KBM-7 (cell line): ENCODE measurements at places on chromosomes 12 and 14.

DNA sequence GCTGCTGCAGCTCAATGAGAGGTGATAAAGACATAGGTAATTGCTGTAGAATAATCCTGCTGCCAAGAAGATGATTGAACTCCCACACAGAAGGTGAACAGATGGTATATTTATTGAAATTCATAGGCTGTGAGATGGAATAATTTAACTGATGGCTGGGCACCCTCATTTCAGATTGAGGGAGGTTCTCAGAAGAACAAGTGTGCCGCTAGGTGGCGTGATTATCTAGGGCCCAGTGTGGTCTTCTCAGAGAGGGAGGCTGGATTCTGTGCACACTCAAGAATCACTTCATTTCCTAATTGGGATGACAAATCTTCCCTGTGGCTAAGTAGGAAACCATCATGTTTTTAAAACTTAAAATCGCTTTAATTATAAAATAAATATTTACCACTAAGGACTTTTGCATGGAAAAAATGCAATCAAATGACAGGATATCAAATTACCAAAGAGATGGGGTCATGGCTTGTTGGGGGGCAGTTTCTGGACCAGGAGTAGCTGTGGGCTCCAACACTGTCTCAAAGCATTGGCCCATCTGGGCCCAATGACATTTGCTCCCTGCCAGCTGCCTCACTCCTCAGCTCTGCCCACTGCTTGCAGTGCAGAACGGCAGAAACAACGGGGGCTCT lies 132.3 kb downstream of the SNAPC1 start:
- peak; percentile 57 for DNase-seq

DNA sequence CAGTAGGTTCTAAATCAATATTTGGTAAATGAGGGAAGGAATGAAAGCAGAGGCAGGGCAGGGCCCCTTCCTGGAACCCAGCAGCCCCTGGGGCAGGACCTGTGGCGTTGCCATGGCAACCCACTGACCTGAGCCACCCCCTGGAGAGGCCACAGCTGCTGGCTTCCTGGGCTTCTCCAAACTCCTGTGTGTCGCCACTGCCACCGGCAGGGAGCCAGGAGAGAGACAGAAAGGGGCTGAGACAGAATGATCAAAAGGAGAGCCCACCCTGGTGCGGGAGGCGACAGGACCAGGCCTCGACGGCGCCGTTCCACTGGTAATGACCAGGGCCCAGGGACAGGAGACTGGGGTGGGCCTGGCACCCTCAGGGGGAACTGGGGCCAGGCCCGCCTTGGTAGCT lies 18.2 kb downstream of the RFX4 start:
- no peak for DNase-seq

DNA sequence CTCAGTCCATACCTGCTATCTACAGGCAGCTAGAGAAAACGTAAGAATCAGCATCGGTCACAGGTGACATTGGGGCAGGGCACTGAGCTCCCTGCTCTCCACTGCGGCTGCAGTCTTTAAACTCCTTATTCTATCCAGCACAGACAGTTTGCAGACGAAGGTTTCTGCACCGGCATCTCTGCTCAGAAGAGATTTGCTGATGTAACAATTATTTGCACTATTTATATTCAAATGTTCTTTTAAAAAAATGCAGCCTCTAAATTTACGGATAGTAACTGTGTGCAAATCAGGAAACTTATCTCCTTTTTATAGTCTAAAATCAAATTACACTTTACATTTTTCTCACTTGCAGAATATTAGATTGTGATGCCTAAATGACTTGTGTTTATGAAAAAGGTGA lies 671.0 kb downstream of the VRK1 start:
- no peak for DNase-seq

GRCh38 chr12:132281038-132281437 lies 48.4 kb downstream of the GALNT9 start:
- no peak for DNase-seq

GRCh38 chr12:15240898-15241297 lies 19.7 kb upstream of the RERG start:
- no peak for DNase-seq

DNA sequence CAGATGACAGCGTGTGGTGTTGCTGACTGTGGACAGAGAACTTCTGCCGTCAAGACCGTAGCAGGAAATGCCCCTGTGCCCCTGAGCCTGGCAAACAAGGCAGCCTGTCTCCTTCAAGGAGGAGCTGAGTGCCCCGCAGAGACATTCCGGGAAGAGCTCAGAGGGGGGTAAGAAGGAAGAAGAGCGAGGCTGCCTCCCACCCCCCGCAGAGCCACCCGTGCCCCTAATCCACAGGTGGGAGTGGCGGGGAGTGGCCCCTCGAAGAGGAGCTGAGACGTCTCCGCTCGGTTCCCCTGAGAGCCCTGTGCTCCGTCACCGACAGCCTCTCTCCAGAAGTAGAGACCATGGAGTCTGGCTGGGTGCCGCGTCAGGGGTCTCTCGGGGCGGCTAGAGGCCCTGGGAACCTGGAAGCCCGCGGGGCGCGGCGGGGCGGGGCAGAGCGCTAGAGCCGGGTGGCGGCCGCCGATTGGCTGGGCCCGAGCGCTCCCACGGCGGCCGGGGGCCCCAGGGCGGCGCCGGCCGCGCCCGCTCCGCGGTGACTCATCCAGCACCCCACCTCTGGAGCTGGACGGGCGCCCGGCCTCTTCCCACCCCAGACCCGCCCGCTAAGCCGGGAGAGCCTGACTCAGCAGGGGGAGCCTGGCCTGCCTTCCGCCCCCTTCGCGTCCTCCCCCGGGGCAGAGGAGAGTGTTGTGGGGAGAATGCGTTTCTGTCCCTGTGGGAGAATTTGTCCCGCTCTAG lies 25.2 kb upstream of the KRT78 start:
- DNase-seq, result peak; percentile 62

GRCh38 chr14:37546621-37547447 lies 48.2 kb downstream of the FOXA1 start:
- DNase-seq, result no peak

GRCh38 chr12:98351089-98351488 lies 164.3 kb upstream of the TMPO start:
- no peak for DNase-seq

- peak; percentile 91 for DNase-seq
Observed at GRCh38 chr14:91315844-91316267, 71.4 kb upstream of the GPR68 start.

- DNase-seq, result no peak
Observed at GRCh38 chr14:63453443-63453936, 89.7 kb downstream of the PPP2R5E start.

- DNase-seq, result no peak
Observed at GRCh38 chr12:130490674-130491073, 153.0 kb downstream of the PIWIL1 start.

- DNase-seq, result peak; percentile 85
Observed at GRCh38 chr14:80930836-80931389, 10.6 kb downstream of the CEP128 start.

DNA sequence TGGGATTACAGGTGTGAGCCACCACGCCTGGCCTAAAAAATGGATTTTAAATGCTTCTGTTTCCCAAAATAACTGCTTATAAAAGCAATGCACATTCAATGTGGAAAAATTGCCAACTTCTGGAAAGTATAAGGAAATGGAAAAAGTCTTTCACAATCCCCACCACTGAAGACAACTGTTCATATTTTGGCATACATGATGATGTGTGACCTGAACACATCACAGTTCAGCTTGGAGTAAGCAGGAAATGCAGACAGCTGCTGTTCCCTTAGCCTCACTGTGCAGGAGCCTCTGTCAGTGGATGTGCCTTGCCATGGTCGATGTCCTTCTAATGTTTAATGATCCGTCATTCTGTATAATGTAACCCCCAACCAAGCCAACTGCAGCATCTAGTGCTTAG lies 5.2 kb downstream of the MTERF2 start:
- DNase-seq, result no peak

GRCh38 chr12:23827353-23827752 lies 122.1 kb downstream of the SOX5 start:
- no peak for DNase-seq

DNA sequence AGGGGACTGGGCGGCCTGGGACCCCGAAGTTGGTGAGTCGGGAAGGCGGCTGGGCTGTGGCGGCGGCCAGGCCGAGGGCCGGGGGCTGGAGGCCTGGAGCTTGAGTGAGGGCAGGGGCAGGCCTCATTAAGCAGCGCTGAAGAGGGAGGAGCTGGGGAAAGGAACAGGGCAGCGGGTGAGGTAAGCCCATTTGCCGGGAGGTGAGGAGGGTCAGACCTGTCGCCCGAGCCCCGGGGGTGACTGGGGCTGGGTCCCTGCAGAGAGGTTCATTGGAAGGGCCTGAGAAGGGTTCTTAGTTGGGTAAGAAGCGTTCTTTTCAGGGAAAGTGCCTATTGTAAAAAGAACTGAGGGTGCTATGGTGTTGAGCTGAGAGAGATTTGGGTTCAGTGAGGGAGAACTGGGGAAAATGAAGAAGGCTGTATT lies 441 bp downstream of the RAB5B start:
- peak; percentile 33 for DNase-seq

DNA sequence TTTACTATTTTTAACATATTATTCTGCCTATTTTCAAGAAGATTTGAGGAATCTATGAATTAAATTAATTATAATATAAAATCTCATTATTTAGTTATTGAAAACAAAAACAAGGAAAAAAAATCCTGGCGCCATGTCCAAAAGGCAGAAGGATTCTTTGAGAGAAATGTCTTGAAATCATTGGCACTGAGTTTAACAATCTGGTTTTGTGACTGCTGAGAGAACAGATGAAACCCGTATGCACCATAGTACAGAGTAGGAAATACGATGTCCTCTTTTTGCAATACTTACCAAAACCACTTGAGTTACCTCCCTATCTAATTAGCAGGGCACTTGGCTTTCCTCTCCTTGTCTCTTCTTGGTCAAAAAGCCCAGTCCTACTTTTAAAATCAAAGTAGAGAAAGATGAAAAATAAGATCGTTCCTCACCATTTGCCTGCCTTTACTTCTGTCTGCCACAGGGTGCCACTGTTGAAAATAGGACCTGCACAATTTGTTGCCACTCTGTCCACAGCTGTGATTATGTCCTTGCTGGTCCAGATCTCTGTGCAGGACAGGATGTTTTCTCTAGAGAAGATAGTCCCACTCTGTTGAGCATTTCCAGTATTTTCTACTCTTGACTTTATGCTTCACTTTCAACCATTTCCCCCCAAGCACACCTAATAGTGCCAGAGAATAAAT lies 179.7 kb downstream of the PDZRN4 start:
- peak; percentile 8 for DNase-seq

- no peak for DNase-seq
Observed at GRCh38 chr12:3662521-3662921, 90.4 kb downstream of the CRACR2A start.

DNA sequence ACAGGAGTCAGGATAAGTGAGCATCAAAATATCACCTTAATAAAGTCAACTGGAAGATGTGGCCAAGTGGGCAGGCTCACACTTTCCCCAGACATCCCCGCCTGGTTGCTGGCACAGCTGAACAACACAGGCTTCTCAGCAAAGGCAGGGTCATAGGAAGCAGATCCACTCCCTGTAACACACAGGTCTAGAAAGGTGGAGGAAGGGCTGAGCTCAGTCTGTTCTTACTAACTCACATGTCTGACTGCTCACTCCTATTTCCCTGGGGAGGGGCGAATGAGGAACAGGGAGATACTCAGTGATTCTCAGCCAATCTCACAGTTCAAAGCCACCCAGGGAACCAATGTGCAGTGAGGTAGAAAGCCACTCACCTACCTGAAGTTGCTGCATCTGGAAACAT lies 45.0 kb upstream of the AMN1 start:
- DNase-seq, result peak; percentile 41

DNA sequence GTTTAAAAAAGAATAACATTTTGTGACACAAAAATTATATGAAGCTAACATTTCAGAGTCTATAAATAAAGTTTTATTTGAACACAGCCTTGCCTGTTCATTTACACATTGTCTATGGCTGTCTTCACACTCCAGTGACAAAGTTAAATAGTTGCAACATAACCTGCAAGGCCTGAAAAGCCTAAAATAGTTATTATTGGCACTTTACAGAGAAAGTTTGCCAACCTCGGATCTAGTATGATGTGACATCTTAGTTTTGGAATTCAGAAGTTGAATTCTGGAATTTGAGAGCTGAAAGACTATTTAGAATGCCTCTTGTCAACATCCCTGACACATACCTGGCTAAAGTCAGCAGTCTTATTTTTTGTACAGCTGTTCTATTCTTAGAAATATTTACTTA lies 68.3 kb downstream of the DYRK2 start:
- DNase-seq, result no peak

GRCh38 chr14:70770490-70770889 lies 38.8 kb downstream of the MAP3K9 start:
- DNase-seq, result no peak

GRCh38 chr14:60356906-60357550 lies 108.0 kb downstream of the PPM1A start:
- DNase-seq, result no peak

DNA sequence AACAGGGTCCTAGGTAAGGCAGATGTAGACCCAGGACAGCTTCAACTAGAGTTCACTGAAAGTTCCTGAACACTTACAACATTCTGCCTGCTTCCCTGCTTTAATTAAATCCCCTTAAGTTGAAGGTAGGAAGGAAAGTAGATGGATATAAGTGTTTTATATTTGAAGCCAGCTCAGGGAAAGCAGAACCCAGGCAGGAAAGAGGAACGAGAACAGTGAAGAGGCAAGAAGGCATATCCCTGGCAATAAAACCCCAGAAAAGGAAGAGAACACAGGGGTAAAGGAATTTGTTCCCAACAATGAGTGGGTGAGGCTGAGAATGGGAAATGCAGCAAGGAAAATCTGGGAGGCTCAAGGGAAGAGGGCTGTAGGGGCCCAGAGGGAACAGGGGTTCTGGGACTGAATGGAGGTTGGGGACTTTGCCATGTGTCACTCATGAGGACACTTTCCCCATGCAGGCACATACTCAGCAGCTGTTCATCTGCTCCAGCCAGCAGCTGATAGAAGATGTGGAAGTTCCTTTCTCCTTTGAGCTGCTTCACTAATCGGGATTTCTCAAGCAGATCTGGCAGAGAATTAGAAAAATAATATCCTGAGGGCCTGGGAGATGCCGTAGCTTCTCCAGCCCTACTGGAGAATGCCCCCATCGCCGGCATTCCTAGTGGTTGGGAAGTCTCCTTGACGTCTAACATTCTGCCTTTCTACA lies 3.7 kb downstream of the MYO1A start:
- no peak for DNase-seq

DNA sequence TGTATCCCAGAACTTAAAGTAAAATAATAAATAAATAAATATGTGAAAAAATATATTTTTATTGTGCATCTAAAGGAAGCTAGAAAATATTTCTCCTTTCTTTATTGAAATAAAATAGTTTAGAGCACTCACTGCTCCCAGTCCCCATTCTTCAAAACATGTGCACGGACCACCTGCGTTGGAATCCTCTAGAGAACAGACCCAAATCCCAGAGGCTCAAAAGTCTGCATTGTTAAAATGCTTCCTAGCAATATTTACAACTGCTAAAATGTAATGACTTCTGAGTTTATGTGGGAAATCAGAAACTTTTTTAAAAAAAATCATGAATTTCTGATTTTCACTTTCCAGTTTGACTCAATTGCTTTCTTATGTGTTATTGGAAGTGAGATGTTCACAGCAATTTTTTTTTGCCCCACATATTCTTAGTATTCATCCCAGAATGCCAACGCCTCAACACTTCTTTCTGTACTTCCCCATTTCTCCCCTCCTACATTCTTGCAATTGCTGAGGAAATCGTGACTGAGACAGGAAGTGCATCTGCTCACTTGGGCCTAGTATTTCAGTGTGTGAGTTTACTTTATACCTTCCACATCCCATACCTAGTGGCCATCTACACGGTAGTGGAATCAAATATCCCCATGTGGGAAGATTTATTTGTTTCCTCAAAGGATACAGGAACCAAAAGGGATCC lies 116.0 kb upstream of the FLRT2 start:
- DNase-seq, result peak; percentile 34

- DNase-seq, result peak; percentile 3
Observed at GRCh38 chr12:91871751-91872150, 273.9 kb downstream of the BTG1 start.
